ENCODE measurements at places on chromosomes 11 and 22.

- no peak for DNase-seq
Observed at GRCh38 chr11:92915551-92915950, 53.9 kb upstream of the MTNR1B start.

- DNase-seq = no peak
Observed at GRCh38 chr11:34552270-34552669, 38.7 kb upstream of the ELF5 start.

GRCh38 chr11:61125310-61125684 lies 23.0 kb downstream of the CD5 start:
- DNase-seq = no peak

DNA sequence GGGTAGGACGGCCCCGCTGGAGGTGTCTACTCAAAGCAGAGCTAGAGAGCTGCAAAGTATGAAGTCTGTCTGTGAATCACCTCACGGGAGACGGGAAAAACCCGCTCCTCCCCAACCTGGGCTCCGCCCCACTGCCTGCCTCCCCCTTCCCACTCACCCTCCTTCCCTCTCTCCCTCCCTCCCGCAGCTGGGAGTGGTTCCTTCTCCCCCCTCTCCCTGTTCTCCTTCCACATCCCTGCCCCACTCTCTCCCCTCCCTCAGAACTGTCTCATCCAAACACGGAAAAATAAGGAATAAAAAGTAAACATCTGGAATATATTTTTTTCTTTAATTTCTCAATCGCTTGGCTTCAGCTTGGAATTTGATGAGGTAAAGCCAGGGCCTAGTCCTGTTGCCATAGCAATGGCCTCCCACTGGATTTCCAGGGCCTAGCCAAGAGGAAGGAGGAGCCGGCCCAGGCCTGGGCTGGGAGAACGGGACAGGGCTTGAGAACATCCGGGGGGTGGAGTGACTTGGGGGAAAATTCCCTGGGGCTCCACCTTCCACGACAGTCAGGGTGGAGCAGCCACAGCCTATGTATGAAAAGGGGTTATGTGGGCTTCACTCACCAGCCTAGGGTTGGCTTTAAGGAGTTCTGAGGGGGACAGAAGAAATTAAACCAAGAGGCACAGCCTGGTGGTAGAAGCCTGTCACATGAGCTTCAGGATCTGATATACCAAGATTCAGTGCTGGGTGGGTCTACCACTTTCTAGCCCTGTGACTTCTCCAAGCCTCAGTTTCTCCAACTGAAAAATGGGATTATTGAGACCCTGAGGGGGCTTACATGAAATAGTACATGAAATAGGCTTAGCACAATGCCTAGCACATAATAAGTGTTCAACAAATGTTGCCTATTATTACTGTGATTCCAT lies 2.2 kb downstream of the TNKS1BP1 start:
- DNase-seq = no peak

Measured in MM.1S (cell line).